Bladder microvascular endothelial cell (primary cell): ENCODE measurements at places on chromosomes 6 and 20. TPM values are rescaled to one million over a fixed set of nuclear protein-coding genes. Genes with fewer than 3 reads are reported as not detected.

The NR2E1 gene
- total RNA-seq, result not detected in 2 replicates

The HLA-DQA1 gene
- not detected in 2 replicates for total RNA-seq

The SCAND1 gene
- total RNA-seq, result 35.3 and 54.9 TPM in 2 replicates

The LHFPL5 gene
- total RNA-seq, result not detected in 2 replicates

The OR2B3 gene
- total RNA-seq, result not detected in 2 replicates

The FLRT3 gene
- under 0.01 and 0.50 TPM in 2 replicates for total RNA-seq

The PRDM13 gene
- not detected in 2 replicates for total RNA-seq

The PHACTR1 gene
- 1.9 and 2.7 TPM in 2 replicates for total RNA-seq
